ENCODE measurements at places on chromosomes 7 and 10.

DNA sequence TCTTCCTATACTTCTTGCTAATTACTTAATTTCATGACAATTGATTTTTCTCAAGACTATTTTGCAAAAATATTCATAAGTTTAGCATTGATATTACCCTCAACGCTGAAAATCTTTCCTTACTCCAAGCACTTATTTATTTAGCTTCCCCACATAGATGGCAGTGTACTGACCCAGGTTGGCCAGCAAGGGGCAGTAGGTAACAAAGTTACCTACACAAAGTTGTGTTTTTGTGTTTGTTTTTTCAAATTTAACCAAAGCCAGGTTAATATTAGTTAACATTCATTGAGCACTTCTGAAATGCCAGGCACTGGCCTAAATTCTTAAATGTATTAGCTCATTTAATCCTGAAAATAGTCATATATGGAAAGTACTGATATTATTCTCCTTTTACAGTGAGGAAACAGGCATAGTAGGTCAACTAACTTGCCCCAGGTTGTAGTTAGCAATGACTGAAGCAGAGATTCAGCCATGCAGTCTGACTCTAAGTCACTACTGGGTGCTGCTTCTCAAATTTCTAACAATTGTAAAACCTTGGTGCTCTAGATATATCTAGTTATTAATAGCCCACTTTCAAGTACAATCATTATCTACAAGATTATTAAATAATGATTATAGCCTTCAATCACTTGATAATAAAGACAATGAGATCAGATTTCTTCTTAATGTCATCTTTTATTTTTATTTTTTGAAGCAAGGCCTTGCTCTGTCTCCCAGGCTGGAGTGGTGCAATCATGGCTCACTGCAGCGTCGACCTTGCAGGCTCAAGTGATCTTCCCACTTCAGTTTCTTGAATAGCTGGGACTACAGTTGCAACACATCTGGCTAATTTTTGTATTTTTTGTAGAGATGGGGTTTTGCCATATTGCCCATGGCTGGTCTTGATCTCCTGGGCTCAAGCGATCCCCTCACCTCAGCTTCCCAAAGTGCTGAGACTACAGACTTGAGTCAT is 5.8 kb upstream of the GGCT start:
- peak; percentile 28 for DNase-seq

DNA sequence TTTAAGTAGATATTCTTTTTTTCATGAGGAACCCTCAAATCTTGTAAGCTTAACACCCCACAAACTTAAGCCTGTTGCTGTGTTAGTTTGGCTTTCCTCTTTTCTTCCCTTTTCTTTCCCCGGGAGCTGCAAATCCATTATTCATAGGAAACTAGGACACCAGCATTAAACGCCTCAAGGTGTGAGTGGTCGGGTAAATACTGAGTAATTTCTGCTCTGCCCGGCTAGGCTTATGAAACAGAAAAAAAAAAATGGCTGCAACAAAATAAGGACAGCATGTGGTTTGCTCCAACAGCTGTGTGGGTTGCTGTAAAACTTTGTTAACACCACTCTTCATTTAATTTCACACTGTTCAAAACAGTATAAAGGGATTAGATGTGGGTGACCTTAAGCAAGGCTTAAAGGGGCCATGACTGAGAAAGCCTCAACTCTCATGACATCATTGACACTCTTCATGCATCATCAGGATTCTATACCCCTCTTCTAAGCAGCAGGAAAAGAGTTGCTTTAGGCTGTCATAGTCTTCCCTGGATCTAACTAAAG is 104.1 kb downstream of the AOAH start:
- DNase-seq, result no peak

- DNase-seq, result no peak
These were observed 2.5 kb downstream of the HSPB1 start for GRCh38 chr7:76304888-76305375.

DNA sequence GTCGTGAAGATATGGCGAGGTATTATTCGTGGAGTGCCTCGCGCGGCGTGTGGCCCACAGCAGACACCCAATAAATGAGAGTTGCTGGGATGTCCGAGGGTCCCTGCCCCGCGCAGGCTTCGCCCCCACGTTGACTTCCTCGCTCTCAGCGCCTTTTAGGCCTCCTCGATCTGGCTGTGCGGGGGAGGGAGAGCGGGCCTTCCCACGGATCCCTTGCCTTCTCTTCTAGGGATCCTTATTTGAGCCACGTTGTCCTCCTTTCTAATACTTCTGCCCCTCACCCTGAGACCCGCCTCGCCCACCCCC is 660 bp downstream of the VCL start:
- DNase-seq, result no peak

DNA sequence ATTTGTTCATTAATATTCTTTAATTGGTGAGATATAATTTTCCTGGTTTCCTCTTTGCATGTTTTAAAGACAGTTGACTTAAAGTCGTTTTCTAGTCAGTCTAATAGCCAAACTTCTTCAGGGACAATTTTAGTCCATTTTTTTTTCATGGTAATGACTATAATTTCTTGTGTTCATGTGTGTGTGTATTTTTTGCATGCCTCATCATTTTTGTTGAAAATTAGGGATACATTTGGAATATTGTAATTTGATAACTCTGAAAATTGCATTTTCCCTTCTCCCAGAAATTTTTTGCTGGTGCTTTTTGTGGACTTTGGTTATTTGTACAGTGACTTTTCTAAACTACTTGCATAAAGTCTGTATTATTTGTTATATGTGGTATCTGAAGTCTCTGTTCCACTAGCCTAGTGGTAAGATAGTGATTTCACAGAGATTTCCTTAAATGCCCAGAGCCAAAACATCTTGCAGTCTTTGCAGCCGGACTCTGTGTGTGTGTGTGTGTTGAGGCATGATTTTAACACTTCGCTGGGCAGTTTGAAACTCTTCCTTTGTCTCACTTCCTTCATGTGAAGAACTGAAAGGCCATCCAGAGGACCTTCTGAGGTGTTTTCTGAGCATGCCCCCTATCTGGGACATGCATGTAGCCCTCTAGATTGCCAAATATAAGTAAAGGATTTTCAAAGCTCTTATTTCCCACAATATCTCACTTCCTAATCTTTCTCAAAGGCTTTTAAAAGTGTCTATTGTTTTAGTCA is 40.9 kb upstream of the ZNF365 start:
- no peak for DNase-seq

DNA sequence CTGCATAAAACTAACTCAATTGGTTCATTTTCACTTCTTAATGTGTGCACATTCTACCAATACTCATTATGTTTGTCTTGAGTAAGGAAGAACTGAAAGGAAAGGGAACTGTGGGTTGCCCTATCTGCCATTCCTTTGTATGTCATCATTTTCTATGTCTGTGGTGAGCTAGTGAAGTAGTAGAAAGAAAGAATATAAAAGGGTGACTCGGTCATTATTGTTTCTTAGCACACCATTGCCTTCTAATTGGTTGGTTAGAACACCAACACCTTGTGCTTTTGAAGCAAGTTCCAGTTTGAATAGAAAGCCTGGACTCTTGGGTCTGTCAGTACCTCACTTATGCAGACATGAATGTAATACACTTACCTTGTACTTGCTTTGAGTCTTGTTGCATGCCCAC is 64.3 kb upstream of the MDFIC start:
- DNase-seq, result no peak

DNA sequence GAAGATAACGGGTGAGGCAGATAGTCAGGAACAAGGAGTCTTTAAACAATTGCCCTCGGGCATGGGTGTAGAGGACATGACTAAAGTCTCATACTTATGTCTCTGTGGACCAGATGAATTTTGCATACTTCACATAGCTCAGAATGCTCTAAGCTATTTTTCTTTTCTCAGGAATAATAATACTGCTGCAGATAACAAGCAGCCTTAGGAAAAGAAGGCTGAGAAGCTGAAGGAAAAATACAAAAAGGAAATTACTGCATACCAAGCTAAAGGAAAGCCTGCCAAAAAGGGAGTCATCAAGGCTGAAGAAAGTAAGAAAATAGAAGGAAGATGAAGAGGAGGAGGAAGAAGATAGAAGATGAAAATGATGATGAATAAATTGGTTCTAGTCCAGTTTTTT is 13.4 kb upstream of the ERCC6 start:
- no peak for DNase-seq

- DNase-seq, result peak; percentile 83
These were observed 21.2 kb downstream of the ATP6V1F start for GRCh38 chr7:128883622-128884448.

DNA sequence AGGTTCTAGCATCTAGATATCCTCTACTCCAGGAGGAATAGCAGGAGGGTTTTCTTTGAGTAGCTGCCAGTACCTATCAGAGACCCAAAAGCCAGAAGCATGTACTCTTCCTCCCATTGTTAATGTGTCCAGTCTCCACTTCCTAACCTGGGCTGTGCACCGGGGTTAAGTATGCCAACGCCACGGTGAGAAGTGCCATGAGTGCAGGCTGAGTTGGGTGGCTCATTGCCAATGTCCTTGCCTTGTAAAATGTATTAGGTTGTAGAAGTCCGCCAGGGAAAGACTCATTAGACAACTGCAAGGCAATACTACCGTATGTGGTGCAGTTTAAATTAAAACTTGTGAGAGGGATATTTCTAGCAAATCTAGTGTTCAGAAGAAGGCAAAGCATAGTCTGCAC is 55.0 kb upstream of the PRR15 start:
- no peak for DNase-seq

DNA sequence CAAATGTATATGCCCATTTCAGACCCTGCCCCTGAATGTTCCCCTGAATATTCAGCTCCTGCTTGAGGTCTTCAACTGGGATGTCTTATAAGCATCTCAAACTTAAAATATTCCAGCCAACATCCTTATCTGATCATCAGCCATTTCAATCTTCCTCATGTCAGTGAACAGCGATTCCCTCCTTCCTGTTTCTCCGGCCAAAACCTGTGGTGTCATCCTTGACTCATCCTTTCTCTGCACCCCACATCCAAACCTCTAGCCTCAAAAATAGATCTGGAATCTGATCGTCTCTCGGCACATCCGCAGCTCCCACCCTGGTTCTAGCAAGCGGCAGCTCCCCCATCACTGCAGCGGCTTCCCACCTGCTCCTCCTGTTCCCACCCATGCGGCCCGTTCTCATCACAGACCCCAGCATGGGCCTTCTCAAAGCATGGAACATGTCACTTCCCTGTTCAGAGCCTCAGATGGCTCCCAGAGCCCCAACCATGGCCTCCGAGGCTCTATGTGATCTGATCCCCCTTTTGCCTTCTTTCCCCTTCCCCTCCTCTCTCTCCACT is 165.7 kb downstream of the HECW1 start:
- DNase-seq, result no peak

- DNase-seq, result no peak
These were observed at the start of gene CCDC172 for GRCh38 chr10:116324227-116324950. CCDC172 (plus strand) TSS chr10:116324448; CDS start chr10:116325012, 564 bp downstream.

GRCh38 chr7:6157685-6158423 is 114.6 kb downstream of the CYTH3 start:
- no peak for DNase-seq

- no peak for DNase-seq
These were observed 12.3 kb upstream of the SLC26A3 start for GRCh38 chr7:107815254-107815882.

- DNase-seq, result no peak
These were observed 225.5 kb downstream of the KLF6 start for GRCh38 chr10:3559527-3559926.

DNA sequence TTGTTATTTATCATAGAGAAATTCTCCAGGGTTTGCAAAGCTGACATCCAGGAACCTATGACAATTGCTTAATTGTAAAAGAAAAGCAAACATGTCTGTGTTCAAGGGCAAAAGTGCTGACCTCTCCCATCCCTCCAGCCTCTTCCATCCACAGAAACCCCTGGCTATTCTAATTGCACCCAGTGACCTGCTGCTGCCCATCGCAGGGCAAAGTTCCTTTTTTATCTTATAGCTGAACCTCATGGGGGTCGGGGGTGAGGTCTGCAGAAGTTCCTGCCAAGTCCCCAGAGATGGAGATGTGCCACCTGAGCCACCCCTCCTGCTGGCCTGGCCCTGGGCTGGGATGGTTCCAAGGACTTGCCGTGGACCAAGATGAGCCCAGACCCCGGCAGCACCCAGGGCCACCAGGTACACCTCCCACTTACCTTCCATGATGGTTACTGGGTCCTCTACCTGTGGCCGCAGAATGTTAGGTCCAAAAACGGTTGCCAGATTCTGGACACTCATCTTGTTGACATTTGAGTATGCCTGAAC is 146.5 kb downstream of the MAPK8 start:
- no peak for DNase-seq

GRCh38 chr10:70355051-70356021 is 27.1 kb downstream of the LRRC20 start:
- DNase-seq, result no peak

- DNase-seq, result no peak
These were observed 735.5 kb upstream of the AUTS2 start for GRCh38 chr7:68862736-68863135.

DNA sequence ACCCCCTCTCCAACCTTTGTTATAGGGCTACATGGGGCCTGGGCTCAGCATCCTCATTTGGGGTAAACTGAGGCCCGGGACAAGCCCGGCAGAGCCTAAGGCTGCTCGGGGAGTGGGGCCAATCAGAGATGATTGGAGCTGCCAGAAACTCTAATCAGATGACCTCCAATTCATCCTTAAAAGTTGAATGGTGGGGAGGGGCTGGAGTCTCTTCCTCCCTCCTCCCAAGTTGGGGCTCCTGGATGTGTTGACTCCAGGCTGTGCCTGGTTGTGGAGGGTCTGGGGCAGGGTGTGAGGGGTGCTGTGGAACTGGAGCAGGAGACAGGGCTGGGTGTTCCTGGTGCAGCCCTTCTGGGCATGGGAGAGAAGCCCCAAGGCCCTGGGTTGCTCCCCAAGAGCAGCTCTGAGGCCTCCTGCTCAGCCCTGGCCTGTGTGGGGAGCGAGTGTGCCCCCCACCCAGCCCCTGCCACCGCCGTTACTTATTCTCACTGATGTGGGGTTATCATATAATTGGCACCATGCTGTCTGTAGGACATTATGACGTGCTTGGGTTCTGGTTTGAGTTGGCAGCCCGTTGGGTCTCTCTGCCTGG is 2.2 kb downstream of the BHLHA15 start:
- no peak for DNase-seq

DNA sequence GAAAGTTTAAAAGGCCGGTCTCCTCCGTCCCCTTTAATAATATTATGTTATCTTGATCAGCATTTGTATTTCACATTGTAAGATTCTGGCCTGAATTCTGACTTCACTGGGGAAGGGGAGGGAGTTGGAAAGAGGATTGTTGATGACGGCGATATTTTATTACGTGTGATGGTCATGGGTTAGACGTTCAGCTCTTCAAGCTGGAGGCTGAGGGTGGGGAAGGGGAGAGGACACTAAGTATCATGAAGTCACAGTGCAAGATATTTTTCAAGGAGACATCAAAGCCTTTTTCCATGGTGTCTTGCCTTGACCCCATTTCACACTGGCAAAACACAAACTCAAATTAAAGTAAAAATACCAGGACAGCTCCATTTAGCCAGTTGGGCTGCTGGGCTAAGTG is 126.7 kb downstream of the WDR11 start:
- DNase-seq, result no peak

DNA sequence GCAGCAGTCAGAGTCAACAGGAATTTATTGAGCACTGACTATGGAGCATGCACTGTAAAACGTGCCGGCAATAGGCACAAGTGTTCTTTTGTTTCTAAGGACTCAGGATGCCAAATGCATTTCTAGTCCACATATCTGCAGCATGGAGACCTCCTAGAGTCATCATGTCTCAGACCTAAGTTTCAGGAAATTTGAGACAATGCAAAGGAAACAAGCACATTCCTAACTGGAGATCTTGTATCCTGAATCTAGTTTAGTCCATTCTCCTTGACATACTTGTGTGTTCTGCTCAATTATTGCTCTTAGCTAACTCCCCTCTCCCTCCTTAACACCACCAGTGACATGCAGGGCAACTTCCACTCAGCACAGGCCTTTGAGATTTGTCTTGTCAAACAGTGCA is 173.2 kb downstream of the ZNF438 start:
- DNase-seq, result no peak

- no peak for DNase-seq
These were observed 85.6 kb upstream of the IMMP2L start for GRCh38 chr7:111647881-111648280.

Data from urothelium cell line (cell line).